ENCODE measurements at places on chromosomes 4 and X.

GRCh38 chr4:165971933-165972332 lies 98.9 kb downstream of the TLL1 start:
- DNase-seq = no peak

- DNase-seq = peak; percentile 38
These were observed 38.9 kb downstream of the PDHA1 start for GRCh38 chrX:19382555-19383145.

DNA sequence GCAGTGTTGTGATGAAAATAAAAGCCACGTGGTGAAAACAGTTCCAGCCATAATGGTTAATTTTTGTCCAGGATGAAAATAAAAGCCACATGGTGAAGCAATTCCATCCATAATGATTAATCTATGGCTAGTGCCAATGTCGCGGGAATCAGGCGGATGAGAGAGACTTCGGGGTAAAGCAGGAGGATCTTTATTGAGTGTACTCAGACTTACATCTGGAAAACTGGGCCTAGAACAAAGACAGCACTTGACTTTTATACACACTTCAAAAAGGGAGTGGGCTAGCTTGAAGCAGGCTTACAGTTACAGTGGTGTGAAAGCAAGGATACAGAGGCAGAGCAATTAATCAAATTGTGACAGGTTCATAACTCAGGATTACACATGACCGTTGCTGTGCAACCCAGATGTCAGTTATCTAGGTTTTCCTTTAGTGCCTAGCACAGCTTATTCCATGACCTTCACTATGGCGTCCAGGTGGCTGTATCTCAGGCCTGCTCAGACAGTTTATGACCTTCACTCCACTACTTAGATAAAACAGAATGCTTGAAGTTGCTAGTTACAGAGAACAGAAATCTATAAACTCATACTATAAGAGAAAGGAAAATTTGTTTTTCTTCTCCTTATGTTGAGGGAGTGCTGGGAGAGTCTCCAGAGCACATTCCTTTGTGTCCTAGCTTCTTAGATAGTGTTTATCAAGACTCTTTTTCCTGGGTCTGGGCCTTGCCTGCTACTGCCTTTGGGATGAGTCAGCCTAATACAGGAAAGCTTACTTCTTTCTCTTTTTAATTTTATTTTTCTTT lies 5.9 kb upstream of the PLA2G12A start:
- no peak for DNase-seq

- no peak for DNase-seq
These were observed 192.0 kb downstream of the PCDH7 start for GRCh38 chr4:30912098-30912714.

GRCh38 chr4:183384516-183384915 lies 59.9 kb upstream of the CDKN2AIP start:
- DNase-seq = no peak

DNA sequence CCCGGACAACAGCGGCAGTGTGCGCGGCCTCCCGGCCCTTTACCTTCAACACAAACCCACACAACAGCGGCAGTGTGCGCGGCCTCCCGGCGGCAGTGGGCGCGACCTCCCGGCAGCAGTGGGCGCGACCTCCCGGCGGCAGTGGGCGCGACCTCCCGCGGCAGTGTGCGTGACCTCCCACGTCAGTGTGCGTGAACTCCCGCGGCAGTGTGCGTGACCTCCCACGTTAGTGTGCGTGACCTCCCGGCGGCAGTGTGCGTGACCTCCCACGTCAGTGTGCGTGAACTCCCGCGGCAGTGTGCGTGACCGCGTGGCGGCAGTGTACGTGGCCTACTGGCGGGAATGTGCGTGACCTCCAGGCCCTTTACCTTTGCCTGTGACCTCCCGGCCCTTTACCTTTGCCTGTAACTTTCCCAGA lies 576.6 kb upstream of the FRG1 start:
- no peak for DNase-seq

DNA sequence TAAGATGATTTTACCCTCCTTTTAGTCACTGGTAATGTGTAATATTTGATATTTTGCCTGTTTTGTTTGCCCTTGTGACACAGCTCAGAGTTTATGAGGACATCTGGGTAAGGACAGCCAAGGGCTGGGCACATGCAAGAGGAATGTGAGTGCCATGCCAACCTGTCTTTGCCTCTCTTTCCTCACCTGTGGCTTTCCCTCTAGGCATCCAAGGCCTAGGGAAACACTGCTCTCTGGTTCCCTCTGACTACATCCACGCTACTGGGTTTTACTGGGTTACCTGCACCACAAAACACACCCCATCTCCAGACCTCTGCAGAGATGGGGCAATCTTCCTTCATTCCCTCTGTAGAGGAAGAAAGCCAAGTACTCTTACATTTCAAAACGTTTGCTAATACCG lies 7.7 kb downstream of the HPGDS start:
- no peak for DNase-seq
